ENCODE measurements at places on chromosomes 5 and 9.

DNA sequence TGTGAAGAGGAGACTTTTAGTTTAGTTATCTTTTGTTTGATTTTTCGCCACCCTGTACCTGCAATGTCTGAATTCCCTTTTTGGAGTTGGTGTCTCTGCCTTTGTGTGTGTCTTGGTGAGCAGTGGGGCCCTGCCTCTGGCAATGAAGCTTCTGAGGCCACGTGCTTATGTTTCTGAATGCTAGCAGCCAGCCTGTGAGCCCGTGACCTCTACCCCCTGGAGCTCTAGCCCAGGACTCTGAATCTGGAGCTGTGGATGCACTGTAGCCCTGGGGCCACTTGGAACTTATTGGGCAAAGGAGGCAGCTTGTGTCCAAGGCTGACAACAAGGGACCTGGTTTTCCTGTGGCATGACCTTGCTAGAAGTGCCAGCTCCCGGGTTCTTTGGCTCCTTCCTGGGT, 19.4 kb downstream of the ENTREP1 start:
- DNase-seq = no peak

GRCh38 chr9:101477736-101478135, 42.2 kb upstream of the ALDOB start:
- DNase-seq = no peak

DNA sequence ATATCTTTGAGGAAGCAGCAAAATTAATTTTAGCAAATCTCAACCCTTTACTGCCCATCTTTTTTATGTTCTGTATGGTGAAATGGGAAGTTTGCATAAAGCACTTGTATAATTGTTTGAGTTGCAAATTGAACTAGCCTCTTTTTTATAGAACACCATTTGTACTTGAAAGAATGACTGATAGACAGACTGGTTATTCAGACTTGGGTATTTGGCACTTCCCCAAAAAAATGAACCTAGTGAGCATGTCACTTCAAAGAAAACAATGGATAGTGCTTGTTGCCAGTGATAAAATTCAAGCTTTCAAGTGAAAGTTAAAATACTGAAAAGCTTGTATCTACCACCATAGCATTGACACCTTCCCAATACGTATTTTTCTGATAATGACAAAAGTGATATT, 115.8 kb downstream of the ERCC6L2 start:
- DNase-seq = no peak

- no peak for DNase-seq
Measured at GRCh38 chr5:110757118-110757729, 18.4 kb downstream of the SLC25A46 start.

GRCh38 chr5:129245489-129245888, 150.9 kb downstream of the ISOC1 start:
- DNase-seq = no peak

GRCh38 chr9:36398745-36399144, 1.3 kb downstream of the RNF38 start:
- no peak for DNase-seq

- no peak for DNase-seq
Measured at GRCh38 chr5:169656125-169656901, 19.2 kb downstream of the DOCK2 start.

- DNase-seq = no peak
Measured at GRCh38 chr9:107637421-107638420, 148.2 kb upstream of the KLF4 start.

GRCh38 chr5:149348518-149348917, 3.2 kb downstream of the GRPEL2 start:
- DNase-seq = no peak

All from stimulated activated CD4-positive, alpha-beta T cell treated with anti-CD3 and anti-CD28 coated beads, TNF-alpha, amount 100 ng/mL, for 1 hour (primary cell).